ENCODE measurements at places on chromosomes 11 and 22. TPM values are rescaled to one million over a fixed set of nuclear protein-coding genes. Genes with fewer than 3 reads are reported as not detected.

Gene KCNK4
- total RNA-seq: not detected

Gene VWCE
- 2.2 TPM for total RNA-seq

Gene GP1BB
- 1.8 TPM for total RNA-seq

Gene OR52E5
- not detected for total RNA-seq

Gene C11orf86
- total RNA-seq: not detected

Gene OR8D4
- total RNA-seq: not detected

Gene CEP126
- 0.98 TPM for total RNA-seq

Gene ARRB1
- 6.0 TPM for total RNA-seq

Gene OR2AG2
- under 0.01 TPM for total RNA-seq

Gene FGF3
- not detected for total RNA-seq

Gene OR52E6
- total RNA-seq: not detected

Gene RFPL1
- total RNA-seq: not detected

Gene PRG3
- total RNA-seq: not detected

Gene SGSM1
- under 0.01 TPM for total RNA-seq

Gene UBQLNL
- total RNA-seq: 0.25 TPM

Gene USP35
- 8.6 TPM for total RNA-seq

Gene CABP2
- total RNA-seq: not detected

Gene SLC22A8
- total RNA-seq: not detected

Gene NDUFS3
- total RNA-seq: 65.8 TPM
